ENCODE measurements at places on chromosomes 6 and 20.

DNA sequence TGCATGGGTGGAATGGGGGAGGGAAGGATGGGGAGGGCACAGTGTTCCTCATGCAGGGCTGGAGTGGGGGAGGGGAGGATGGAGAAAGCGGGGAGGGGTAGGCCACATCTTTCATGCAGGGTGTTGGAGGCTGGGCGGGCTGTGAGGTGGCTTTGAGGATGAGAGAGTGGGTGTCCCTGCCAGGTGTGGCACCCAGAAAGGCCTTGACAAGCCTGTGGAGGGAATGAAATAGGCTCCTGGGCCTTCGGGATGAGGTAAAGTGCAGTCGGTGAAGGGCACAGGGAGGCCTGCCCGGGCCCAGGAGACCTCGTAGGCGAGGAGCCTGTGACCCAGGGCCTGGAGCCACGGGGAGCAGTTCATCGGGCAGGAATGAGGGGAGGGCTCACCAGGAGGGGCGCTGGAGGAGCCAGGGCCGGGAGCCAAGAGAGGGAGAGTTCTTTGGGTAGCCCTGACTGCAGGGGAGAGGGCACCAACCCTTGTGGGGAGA, 7.6 kb downstream of the CEBPB start:
- no peak for DNase-seq

GRCh38 chr6:80482056-80482455, 375.6 kb downstream of the BCKDHB start:
- DNase-seq = no peak

DNA sequence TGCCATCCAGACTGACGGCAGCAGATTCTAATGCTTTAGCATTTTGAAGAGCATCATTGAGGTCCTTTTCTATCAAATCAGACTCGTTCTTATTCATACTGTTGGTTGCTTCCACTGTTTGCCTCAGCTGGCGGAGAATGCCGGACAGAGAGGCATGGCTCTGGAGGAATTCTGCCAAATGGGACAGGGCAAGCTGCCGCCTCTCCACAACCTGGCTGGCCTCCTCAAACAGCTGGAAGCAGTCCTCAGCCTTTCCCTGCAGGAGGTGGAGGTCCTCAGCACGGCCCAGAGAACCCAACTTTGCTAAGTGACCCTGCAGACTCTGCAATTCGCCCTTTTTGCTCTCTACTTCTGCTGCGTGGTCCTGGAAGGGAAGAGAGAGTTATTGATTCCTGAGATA, 220.5 kb downstream of the SYNE1 start:
- no peak for DNase-seq

- DNase-seq = no peak
Observed at GRCh38 chr6:25058441-25058840, 122.7 kb upstream of the RIPOR2 start.

GRCh38 chr6:140041571-140042332, 667.3 kb upstream of the CITED2 start:
- no peak for DNase-seq

- DNase-seq = no peak
Observed at GRCh38 chr6:32614366-32615081, 22.7 kb upstream of the HLA-DQA1 start.

DNA sequence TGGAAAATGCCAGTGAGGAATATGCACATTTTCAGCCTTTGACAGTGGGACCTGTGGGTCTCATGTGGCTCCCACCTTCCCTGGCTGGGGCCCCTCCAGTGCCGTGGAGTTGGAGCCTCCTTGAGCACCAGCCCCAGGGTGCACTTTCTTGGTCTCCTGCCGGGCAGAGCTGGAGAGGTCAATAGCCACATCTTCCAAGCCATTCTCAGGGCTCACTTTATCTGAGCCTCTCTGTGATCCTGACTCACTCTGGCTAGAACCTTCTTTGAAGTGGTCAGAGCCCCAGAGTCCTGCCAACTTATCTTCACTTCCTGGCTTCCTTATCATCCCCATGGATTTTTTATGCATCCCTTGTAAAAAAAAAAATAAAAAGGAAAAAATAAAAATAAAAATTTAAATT, 5.7 kb downstream of the VSX1 start:
- no peak for DNase-seq

DNA sequence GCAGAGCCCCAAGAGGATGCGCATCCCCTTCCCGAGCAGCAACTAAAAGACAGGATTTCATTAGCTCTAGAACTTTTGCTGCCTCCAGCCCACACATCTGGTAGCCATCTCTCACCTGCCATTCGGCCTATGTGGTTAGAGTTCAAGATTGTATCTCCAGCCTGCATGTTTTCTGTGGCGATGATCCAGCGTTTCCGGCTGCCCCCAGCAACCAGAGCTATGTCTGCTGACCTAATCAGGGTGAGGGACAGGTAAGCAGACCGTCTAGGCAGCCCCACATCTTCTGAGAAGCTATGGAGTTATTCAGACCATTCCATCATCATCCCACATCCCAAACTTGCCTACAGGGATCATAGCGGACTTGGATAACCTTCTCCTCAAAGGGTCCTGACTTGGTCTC, 2.3 kb upstream of the CUL7 start:
- DNase-seq = no peak

GRCh38 chr20:24337069-24337468, 132.4 kb upstream of the SYNDIG1 start:
- no peak for DNase-seq

- DNase-seq = no peak
Observed at GRCh38 chr20:18176318-18176785, 38.7 kb downstream of the KAT14 start.

GRCh38 chr6:32073101-32073500, 34.9 kb downstream of the CYP21A2 start:
- no peak for DNase-seq

DNA sequence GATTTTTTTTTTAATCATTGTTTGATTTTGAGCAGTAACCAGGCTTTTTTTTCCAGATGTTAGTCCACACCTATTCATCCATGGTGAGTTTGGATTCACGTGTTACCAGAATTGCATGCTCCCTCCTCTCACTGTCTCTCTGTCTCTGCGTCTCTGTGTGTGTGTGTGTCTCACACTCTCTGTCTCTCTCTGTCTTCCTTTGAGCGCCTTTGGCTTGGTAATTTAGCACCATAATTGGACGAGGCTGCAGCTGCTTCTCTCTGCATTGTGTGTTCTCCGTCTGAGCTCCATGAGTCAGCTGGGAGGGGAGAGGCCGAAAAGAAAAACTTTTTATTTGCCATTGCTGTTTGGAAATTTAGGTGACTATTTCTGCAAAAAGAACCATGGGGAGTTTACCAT, 3.4 kb downstream of the TFAP2B start:
- DNase-seq = no peak

GRCh38 chr6:161261325-161261724, 12.5 kb downstream of the AGPAT4 start:
- no peak for DNase-seq

- DNase-seq = no peak
Observed at GRCh38 chr6:48735846-48736245, 624.8 kb upstream of the PTCHD4 start.

DNA sequence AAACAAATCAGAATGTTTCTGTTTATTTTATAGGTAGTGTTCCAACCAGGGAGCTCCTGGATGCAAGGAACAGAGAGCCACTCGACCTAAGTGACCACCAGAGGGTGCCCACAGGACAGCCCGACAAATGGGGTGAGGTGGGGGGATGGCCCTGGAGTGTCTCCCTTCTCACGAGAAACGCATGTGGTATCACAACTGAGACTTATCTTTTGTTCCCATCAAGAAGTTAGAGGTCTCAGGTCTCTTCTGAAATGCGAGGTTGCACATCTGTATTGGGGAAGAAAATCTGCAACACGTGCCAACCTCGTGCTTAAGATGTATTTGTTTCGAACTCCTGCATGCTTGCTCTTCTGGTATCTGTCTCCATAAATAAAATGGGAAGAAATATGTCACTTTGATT, 104.0 kb downstream of the ISM1 start:
- DNase-seq = no peak

GRCh38 chr6:128065072-128065471, 164.2 kb upstream of the THEMIS start:
- DNase-seq = no peak

DNA sequence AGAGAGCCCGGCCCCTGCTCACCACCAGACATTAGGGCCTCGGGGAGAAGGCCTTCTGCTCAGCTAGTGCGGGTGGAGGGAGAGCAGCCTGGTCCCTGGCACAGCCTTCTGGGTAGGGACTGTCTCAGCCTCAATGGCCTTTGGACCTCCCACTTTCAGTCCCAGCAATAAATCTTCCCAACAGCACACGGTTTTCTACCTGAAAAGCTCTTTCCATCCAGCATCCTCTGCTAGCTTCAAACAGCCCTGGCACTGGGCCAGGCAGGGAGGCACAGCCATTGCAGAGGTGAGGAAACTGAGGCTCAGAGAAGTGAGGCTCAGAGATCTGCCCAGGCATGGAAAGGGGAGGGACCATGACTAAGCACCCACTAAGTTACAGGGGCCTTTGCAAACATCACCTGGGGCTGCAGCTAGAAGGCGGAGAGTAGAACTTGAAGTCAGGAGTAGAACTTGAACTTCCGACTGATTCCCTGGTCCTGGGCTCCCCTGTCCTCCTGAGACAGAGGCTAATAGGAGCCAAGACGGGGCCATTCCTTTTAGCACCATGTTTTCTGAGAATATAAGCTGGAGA, 43.9 kb upstream of the NOL4L start:
- DNase-seq = no peak

GRCh38 chr20:34215711-34216381, 25.4 kb upstream of the ASIP start:
- DNase-seq = no peak

- no peak for DNase-seq
Observed at GRCh38 chr20:62216636-62217566, 3.2 kb downstream of the HRH3 start.

- no peak for DNase-seq
Observed at GRCh38 chr6:8888468-8888867, 453.1 kb upstream of the SLC35B3 start.

- DNase-seq = no peak
Observed at GRCh38 chr6:6964675-6965074, 143.1 kb upstream of the RREB1 start.

GRCh38 chr6:138293428-138294395, 75.4 kb upstream of the PBOV1 start:
- no peak for DNase-seq

DNA sequence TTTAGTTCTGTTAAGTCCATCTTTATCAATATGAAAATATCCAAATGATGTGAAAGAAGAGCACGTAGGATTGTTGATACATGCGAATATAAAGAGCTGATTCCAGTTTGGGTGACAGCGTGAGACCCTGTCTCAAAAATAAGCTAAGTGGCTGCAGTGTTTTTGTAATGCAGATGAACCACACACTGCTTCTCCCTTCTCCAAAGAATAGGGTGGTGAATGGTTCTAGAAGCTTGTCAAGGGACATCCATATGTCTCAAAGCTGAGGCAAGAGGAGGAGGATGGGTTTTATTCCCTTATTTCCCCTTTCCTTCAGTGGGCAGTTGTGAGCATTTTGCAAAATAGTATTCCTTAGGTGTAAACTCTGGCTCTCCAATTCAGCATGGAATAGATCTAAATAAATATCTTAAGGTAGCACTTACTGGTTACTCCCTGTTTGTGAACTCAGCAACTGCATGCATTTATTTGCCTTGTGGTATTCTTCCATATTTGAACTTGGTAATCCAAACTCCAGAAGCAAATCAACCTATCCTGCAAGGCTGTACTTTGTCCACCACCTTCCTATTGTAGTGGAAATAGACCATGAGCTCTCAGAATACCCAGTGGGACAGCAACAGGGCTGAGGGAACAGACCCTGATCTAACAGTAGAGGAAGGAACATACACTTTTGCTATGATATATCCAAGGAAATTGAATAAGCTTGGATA, 38.0 kb downstream of the XRN2 start:
- DNase-seq = no peak

DNA sequence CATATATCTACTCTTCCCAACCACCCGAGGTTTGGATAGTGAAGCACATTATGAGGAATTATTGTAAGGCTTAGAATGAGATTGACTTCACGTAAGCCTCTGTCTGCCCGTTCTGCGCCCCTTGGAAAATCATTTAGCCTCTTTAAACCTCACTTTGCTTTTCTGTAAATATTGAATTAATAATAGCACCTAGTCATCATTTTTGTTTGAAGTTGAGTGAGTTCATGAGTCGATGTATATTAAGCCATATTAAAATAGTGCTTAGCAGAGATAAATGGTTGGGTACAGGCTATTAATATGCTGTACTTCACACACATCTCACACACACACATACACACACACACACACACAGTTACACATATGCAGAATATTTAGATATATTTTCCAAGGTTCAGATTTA, 344.8 kb upstream of the EYS start:
- no peak for DNase-seq

DNA sequence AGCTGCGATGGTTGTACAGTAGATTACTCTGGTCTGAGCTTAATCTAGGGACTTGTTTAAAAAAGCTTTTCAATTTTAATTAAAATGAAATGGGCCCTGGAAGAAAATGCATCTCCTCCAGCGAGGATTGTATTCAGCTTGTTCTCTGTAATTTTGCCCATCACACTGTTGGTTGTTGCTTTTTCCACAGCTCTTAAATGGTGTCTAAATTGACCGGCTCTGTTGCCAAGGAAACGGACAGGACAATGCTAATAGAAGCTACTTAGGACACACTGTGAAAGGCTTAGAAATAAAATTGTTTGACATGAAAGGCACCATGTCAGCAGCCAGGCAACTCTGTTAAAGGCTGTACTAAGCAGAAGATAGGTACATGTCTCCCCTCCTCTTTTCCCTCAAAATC, 116.7 kb upstream of the NRSN1 start:
- DNase-seq = no peak

GRCh38 chr6:157668009-157668401, 155.0 kb upstream of the SNX9 start:
- no peak for DNase-seq

- DNase-seq = no peak
Observed at GRCh38 chr6:111730864-111731263, 125.2 kb upstream of the TRAF3IP2 start.

GRCh38 chr6:136347847-136348246, 58.2 kb upstream of the BCLAF1 start:
- no peak for DNase-seq

- no peak for DNase-seq
Observed at GRCh38 chr6:24117021-24117420, 9.0 kb upstream of the NRSN1 start.

GRCh38 chr6:45772051-45772450, 243.6 kb downstream of the CLIC5 start:
- DNase-seq = no peak

DNA sequence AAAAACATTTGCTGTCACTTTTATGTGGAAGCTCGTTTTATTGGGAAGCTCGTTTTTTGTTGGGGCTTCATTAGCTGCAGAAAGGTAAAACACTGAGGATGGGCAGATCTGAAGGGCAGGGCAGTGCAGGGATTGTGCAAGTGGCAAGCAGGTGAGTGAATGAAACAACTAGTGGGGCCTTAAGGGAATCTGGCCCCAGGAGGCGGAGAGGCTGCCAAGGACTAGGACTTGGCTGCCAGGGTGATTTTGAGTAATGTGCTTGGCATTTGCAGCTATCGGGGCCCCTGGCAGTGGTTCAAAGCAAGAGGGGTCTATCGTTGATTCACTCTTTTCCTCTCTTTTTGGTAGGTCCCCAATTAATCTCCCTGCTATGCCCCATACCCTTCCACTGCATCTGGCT, 11.5 kb downstream of the IL22RA2 start:
- no peak for DNase-seq

- no peak for DNase-seq
Observed at GRCh38 chr6:26502165-26502564, 2.1 kb downstream of the BTN1A1 start.

- DNase-seq = no peak
Observed at GRCh38 chr6:88626460-88626859, 337.0 kb downstream of the RNGTT start.
